ENCODE measurements at places on chromosomes 12 and 14.
A peak's percentile ranks its signal among the peaks of the same experiment; 100 is the strongest.

GRCh38 chr12:6420364-6420763 lies 24.4 kb upstream of the CD27 start:
- DNase-seq, result no peak

- DNase-seq, result no peak
These were observed 50.8 kb downstream of the RPS6KA5 start for GRCh38 chr14:91009501-91010152.

DNA sequence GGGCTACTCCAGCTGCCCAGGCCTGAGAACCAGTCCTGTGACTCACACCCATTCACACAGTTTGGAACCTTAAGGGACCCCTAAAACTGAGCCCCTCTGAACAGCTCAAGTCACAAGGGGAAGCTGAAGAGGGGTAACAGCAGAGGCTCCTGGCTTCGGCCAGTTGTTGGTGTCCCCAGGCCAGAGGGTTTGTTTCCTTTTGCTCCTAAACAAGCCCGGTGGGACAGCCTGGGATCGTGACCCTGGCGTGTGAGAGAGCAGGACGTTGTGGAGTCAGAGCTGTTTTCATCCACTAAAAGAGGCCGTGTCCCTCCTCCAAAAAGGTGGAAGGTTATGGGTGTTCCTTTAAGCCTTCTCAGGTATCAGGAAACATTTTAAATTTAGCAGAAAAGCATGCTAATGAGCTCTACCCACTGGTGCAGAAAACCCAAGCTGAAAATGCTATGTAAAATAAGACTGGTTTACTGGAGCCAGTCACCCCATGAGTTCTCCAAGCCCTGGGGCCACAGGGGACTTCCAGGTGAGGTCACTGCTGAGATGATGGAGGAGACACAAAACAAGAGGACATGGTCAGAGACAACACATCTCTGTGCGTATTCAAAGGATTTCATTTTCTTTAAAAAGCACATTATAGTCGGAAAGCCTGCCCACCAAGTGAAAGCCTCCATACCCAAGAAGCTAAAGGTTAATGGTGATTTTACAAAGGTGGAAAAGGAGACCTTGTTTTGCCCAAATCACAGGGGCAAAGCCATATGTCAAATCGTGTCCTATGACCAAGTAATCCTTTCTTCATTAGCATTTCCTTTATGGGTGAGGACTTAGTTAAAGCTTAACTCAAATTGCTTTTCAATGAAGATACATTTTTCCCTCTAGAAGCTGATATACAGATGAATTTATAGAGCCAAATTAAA lies 14.1 kb downstream of the PRKAB1 start:
- no peak for DNase-seq

GRCh38 chr12:2112401-2112800 lies 59.6 kb downstream of the CACNA1C start:
- DNase-seq, result no peak

GRCh38 chr14:57122129-57122528 lies 146.6 kb downstream of the EXOC5 start:
- DNase-seq, result no peak

DNA sequence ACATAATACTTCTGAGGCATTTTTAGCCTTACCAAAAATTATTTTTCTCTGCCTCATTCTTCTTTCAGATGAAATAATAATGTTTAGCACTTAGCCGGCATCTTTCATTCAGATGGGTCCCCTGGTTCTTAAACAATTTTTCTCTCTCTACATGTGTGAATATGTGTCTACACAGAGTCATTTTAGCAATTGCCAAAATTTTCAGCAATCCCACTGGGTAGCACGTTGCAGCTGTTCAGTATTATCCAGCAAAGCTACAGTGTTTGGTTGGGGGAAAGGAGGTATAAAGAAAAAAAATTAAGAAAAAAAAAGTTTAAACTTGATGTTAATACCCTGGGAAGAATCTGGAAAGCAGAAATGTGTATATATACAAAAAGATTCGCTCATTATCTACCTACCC lies 160.5 kb upstream of the TRHDE start:
- no peak for DNase-seq

DNA sequence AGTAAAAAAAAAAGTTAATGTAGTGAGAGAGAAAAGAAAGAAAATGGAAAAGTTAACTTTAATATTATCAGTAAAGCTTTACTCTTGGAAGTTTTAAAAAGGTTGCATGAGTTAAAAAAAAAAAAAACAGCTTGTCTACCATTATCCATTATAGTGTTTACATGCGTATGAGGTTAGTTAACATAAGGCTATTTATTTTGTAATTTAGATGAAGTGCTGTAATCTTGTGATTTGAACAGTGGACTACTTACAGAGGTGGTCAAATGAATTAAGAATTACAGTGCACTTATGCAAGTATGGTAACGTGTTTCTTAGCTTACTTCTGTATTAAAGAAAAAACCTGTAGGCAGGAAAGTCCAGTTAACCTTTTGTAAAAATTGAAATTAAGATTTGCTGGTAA lies 30.7 kb downstream of the WASHC4 start:
- DNase-seq, result no peak

GRCh38 chr12:67887065-67887464 lies 102.2 kb upstream of the IFNG-AS1 start:
- no peak for DNase-seq

DNA sequence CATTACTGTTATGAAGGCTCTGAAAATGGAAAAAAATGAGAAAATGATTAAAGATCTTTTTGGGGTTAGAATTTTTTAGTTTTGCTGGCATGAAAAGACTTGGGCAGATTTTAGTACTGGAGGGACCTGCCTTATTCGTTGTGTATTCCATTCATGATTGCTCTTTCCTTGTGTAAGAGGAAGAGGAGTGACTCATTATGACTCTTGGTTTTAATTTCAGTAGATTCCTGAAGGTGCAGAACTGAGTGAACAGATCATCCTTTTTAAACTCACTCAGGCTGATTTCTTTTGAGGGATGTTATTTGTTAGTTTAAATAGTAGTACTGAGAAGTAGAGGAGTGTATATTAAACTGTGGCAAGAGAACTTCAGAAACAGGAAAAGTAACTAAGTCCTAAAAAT lies 41.6 kb downstream of the AKAP6 start:
- DNase-seq, result no peak

GRCh38 chr12:4213471-4213870 lies 60.1 kb upstream of the CCND2 start:
- DNase-seq, result no peak

- peak; percentile 37 for DNase-seq
These were observed 79.2 kb upstream of the NCOR2 start for GRCh38 chr12:124646385-124647230.

GRCh38 chr12:88519802-88520435 lies 60.4 kb downstream of the KITLG start:
- DNase-seq, result no peak

Data from activated T-cell treated with anti-CD3 and anti-CD28 coated beads for 24 hours (primary cell).